ENCODE measurements at places on chromosomes 5 and 9.

DNA sequence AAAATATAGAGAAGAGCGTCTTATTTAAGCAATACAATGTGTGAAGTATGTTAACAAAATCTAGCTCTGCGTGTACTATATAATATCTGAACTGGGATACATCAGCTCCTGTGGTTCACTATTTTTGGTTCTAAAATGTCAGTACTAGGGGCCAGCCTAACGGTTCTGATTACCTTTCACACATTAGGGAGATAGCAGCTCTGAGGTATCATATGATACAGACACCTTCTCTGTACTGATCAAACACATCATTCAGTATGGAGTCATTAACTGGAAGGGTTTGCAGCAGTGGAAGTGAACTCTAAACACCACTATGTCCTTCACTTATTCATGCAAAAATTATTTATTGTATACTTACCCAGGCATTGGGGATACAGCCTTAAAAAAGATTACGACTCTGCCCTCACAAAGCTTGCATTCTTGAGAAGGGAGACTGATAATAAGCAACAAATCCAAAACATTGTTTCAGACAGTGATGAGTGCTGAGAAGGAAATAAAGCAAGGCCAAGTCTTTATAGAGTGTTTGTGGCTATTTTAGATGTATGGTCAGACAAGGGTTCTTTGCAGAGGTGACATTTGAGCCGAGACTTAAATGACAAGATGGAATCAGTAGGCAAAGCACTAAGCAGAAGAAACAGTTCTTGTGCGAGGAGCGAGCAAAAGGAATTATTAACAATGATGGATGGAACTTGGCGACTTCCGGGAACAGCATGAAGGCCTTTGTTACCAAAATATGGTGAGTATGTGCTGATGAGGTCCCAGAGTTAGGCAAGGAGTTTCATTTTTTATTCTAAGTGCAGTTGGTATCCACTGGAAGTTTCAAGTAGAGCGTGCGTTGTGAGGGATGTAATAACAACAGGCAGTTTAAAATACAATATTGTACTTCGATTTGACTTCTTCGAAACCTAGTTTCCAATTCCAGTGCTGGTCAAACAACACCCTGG, 1.8 kb upstream of the LNPEP start:
- peak; percentile 35 for DNase-seq

- DNase-seq: no peak
Observed at GRCh38 chr5:110108520-110108919, 418.8 kb downstream of the MAN2A1 start.

- no peak for DNase-seq
Observed at GRCh38 chr9:130379649-130379970, 65.2 kb upstream of the ASS1 start.

DNA sequence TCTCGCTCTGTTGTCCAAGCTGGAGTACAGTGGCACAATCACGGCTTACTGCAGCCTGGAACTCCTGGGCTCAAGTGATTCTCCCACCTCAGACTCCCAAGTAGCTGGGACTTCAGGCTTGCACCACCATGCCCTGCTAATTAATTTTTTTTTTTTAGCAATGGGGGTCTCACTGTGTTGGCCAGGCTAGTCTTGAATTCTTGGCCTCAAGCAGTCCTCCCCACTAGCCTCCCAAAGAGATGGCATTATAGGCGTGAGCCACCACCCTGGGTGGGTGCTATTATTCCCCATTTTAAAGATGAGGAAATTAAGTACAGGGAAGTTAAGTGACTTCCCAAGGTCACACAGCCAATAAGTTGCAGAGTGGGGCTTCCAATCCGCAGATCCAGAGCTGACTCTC, 1.7 kb downstream of the NNT start:
- DNase-seq: no peak

DNA sequence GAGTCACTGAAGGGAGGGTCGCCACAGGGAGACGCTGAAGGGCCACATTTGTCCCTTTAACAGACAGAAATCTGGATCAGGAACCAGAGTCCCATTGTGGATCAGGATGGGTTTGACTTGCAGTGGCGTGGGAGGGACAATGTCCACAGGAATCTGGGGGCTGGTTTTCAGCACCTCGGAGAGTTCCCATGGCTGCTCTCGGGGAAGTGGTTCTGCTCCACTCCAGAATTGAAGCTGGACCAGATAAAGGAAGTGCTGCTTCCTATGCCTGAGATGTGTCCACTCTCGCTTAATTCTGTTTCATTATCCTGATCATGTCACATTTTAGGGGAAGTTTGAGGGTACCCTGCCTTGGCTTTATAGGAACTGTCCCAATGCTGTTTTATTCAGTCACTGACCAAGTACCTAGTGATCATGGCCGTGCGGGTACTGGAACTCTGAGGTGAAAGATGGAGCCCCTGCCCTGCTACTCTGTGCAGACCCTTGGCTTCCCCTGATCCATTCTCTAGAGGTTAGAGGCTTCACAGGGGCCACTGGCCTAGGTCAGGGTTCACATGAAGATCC, 28.7 kb downstream of the ENHO start:
- no peak for DNase-seq

GRCh38 chr5:73434461-73434860, 14.1 kb downstream of the FOXD1 start:
- no peak for DNase-seq

DNA sequence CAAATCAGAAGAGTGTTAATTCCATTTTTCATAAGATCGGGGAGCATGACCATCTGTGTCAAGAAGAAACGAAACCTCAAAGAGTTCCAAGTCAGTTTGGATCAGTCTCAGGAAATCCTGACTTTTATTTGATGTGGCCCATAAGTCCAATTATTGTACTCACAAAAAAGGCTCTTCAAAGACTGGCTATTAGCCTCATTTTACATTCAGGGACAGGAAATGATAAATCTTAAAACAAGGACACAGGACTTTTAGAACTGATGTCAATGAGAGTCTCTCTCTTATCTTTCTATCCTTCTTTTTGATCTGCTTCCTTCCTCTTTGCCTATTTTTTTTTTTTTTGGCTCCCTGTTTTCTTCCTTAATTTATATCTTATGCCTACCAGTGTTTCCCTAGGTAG, 43.7 kb upstream of the SHOC1 start:
- no peak for DNase-seq

DNA sequence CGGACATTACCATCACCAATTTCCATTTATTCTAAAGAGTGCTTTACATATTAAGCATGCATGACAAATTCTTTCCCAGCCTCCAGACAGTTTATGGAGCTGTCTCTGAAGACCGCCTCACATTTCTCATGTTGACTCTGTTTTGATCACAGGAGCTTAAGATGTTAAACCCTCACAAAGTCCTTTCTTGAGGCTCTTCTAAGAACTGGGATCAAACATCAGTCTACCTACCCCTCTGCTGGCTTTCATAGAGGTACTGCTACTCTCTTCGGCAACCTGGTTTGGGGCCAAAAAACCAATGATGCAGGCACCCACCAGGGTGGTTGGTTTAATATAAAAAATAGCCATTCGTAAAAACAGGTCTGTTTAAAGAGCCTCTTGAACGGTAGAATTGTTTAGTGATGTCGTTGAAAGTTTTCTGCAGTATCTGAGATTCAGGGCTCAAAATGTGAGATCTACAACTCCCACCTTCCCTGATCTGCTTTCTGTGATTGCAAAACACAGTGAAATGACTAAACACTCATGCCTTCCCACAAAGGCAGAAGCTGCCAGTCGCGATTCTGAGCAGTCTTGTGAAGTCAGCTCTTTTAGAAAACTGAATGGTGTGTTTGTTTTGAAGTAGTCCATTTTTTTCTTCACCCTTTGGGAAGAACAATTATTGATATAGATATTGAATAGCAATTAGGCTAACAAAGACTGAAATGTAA, 3.5 kb downstream of the RXFP3 start:
- no peak for DNase-seq

DNA sequence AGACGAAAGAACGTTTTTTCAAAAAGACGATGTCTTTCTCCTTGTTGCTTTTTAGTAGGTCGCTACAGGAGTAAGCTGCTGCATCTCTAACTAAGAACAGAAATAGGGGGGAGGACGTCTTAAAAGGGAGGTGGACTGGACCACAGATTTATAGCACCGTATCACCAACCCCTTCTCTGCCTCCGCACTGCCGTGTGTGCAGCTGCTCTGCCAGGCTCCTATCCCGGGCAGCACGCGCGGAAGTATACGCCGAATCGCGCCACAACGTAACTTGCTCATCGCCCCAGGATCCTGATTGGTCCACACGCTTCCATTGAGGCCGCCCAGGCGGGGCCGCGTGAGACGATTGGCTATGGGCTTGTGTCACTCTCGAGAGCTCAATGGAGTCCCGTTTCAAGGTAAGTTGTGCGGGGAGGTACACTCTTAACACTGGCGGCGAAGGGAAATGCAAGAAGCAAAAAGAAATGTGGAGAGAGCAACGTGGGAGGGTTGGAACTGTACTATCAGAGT, at the start of gene ELAVL2:
Gene ELAVL2, minus strand, starts transcription at position 121 of the 510 bp plus-strand sequence. CDS start 64,006 bp downstream, outside the sequence.
- peak; percentile 99 for DNase-seq

DNA sequence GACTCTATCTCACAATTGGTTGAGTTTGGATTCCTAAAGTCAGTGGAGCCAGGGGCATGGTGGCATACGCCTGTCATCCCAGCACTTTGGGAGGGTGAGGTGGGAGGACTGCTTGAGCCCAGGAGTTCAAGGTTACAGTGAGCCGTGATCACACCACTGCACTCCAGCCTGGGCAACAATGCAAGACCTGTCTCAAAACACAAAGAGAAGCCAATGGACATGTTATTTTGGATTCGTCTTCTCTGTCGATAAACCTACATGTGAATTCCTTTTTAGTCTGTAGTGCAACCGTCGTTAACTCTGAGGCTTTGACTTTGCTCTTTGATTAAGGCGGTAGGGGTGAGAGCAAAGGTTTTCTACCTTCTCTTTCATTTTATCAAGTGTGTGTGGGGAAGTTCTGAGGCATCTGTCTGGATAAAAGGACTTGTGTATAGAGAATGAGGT, 142.7 kb downstream of the KDM4C start:
- DNase-seq: no peak

GRCh38 chr9:22528485-22528884, 81.9 kb downstream of the DMRTA1 start:
- DNase-seq: no peak

GRCh38 chr9:113393281-113393680, 7.8 kb downstream of the ALAD start:
- no peak for DNase-seq

GRCh38 chr9:2602704-2603116, 18.9 kb upstream of the VLDLR start:
- DNase-seq: no peak

DNA sequence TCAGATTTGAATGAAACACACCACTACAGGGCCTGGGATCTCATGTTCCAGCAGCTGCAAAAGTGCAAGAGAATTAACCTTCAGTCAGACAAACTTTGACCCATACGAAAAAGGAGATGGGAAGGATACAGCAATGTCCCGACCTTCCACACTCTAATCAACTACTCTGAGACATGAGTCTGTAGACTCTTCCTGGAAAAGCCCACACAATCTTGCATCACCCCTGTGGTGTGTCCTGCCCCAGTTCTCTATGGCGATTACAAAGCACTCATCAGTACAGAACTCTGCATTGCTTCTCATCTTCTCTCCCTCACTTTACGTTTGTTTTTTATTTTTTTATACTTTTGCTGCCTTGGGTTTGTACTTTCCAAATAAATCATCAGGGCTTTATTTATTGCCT, 241.0 kb upstream of the KIF2A start:
- DNase-seq: no peak

DNA sequence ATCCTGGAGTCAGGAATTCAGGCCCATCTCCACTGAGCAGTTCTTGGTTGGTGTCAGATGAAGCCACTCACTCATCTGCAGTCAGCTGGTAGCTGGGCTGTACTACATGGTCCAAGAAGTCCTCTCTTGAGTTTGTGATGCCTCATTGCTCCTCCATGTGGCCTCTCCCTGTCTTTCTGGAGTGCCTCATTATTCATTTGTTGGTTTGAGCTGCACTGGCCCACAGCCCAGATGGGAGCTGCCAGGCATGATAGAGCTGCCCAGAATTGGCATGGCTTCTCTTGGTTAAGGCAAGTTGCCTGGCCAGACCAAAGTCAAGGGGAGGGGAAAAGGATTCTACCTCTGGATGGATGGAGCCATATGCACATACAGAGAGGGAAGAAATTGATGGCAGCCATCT, 8.0 kb downstream of the PTCD2 start:
- peak; percentile 93 for DNase-seq

DNA sequence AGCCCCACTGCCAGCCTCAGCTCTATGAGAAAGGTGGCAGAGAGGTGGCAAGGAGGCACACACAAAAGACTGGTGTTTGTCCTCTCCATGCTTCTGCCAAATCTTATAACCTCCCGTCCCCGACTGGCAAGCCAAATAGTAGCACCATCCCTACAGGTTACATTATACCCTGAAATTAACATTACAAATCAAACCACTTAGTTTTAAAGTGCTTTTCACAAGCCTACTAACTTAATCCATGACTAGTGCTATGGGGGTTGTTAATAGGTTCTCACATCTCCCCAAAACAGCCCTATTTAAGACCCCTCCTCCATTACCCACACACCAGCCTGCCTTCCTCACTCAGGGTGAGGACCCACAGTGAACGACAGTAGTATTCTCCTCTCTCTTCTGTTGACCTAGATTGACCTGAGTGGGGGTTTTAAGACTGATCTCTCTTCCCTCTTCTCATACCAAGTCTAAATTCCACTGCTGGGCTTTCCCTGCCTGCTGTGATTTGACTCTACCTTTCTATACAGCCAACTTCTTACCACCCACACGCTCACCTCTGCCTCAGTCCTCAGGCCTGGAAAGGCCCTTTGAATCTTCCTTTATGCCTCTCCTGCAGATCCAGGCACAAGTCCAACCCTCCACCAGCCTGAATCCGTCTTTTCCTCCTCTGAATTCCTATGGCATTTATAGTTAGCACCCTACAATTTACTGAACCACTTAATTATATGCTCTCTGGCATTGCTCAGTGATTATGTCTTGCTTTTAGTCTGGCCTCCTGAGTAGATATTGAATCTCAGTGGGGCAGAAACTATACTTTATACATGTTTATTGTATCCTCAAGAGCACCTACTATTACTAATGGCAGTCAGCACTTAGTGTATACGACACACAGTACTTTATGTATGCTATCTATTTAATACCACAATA, 116.1 kb downstream of the TMEM174 start:
- no peak for DNase-seq

- peak; percentile 60 for DNase-seq
Observed at GRCh38 chr5:133612249-133612860, at the start of gene FSTL4. FSTL4 (minus strand) TSS chr5:133612541.

- DNase-seq: peak; percentile 96
Observed at GRCh38 chr9:36148311-36149051, 11.9 kb downstream of the GLIPR2 start.

DNA sequence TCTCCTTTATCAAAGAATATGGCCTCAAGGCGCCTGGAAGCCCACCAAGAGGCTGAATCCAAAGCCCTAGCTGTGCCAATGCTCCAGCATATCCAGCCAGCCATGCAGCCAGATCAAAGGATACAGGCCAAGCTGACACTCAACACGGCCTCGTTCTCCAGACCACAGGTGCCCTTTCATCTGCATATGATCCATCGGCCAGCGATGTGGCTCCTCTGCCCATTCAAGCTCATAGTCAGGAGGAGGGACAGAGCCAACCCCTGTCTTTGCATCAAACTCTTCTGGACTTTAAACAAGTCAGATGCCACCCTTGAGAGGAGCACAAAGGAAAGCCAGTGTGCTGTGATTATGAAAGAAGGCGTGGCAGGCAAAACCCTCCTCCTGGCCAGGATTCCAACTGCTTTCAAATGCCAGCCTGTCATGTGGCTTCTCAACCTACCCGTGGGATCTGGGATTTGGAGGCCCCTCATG, 42.5 kb downstream of the ADAM19 start:
- DNase-seq: no peak

Data from cerebellar cortex (tissue), 1 donor.